ENCODE measurements at places on chromosomes 5 and 9.
A peak's percentile ranks its signal among the peaks of the same experiment; 100 is the strongest.

DNA sequence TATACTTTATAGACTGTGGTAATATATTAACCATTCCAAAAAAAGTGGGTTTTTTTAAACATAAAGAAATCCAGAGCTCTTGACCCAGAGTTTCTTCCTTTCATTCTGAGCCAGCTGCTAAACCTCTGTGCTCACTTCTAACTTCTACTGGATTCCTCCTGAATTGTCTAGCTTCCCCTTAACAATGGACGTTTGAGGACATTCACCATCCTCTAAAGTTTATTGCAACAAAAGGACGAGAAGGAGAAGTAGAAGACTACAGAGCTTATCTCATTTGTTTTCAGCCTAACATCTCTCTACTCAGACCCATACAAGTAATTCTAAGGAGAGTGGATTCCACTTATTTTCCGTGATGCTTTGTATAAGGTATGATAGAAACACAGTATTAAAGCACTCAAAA is 284.2 kb downstream of the MAST4 start:
- DNase-seq, result no peak

- no peak for DNase-seq
Observed at GRCh38 chr5:116640236-116640635, 65.6 kb upstream of the SEMA6A start.

DNA sequence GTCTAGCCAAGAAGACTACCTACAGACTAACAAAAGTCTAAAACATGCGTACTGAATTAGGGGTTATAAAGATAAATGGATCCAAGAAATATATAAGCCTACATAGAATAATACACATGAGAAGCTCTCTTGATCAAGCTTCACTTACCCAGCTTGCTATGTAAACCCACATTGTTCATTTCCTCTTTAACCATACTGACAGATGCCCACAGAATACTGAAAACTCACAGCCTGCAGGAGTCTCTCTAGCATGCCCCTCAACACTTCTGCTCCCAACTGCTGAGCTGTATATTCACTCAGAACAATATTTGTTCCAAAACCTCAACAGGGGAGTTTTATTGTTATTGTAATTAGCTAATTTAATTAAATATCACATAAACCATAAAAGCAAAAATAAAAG is 52.4 kb downstream of the RFX3 start:
- DNase-seq, result no peak

DNA sequence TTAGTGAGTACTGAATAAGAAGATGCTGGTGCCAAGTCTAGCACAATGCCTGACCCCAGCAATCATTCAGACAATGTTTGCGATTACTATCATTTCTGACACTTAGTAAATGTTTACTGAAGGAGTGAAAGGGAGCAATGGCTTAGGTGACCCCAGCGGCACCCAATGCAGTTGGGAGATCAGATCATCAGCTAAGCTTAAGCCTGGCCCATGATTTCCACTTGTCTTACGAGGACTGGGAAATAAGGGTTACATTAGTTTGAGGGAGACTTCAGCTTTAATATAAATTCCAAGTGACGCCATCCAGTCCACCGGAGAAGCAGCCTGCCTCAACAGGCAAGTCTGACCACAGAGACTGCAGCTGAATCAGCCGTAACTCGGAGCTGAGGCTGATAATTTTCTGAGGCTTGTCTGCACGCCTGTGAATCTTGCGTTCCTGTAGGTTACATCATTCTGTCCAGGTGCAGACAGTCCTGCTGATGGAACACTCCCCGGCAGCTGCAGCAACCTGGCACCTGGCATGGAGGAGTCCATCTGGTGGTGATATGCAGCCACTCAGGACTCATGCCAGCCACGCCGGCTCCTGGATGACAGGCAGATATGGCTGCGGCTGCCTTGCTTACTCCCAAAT is 34.9 kb upstream of the FGF1 start:
- DNase-seq, result no peak

- DNase-seq, result no peak
Observed at GRCh38 chr9:76357555-76357954, 36.7 kb downstream of the RFK start.

DNA sequence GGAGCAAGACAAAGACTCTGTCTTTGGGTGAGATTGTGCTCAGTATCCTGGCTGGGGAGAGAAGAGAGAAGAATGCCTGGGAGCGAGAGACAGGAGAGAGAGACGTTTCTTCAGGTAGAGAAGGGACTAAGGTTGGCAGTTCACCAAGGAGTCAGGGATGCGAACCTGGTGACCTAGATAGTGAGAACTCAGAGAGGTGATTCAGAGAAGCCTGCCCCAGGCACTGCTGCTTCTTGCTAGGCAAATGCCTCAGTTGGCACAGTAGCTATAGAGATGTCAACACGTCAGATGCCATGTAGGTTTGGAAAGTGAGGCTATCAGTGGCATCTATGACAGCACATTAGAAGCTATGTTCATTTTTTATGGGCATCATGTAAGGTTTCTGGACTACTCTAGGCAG is 231.6 kb upstream of the VLDLR start:
- no peak for DNase-seq

GRCh38 chr9:126721564-126721981 is 83.3 kb upstream of the ZBTB43 start:
- no peak for DNase-seq

- DNase-seq, result no peak
Observed at GRCh38 chr5:93891491-93892480, 150.4 kb upstream of the POU5F2 start.

GRCh38 chr5:73733219-73733618 is 107.2 kb downstream of the ARHGEF28 start:
- no peak for DNase-seq

DNA sequence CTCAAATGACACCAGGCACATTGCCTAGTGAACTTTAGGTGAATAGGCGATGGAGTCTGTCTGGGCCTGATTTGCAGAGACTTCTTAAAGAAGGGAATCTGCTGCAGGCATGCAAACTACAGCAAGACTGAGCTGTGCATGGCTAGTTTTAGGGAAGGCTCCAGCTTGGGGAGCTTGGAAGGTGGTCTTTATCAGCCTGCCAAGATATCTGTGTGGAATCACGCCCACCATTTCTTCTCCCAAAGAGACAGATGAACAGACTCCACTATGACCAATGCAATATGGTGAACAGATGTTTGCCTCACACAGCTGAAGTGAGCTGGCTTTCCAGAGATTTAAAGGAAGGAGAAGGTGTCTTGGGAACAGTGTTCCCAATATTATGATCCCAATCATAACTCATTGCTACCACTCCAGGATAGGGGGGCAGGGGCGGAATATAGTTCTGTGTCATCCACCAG is 129.0 kb upstream of the HMHB1 start:
- DNase-seq, result peak; percentile 75

- no peak for DNase-seq
Observed at GRCh38 chr5:128844354-128844923, 120.8 kb upstream of the SLC27A6 start.

DNA sequence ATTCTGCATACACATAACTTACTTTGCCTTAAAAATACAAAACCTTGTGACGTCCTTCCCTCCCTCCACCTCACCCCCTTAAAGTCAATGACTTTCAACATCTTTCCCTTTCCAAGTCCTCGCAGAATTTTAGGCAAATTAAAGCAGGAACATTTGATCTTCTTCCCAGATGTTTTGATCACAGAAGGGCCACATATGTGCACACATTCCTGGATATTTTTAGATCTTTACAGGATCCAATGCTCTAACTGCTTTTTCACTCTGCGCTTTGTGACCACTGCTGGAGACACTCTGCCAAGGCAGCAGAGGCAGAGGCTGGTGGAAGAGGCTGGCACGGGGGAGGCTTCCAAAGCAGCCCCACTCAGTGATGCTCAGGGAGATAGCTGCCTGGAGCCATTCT is 130.7 kb downstream of the SEC61B start:
- DNase-seq, result peak; percentile 50

- no peak for DNase-seq
Observed at GRCh38 chr9:76032038-76032796, 141.7 kb downstream of the PCSK5 start.

- DNase-seq, result peak; percentile 67
Observed at GRCh38 chr9:137454145-137454596, 5.0 kb downstream of the NSMF start.
